LHCN-M2 (cell line): ENCODE measurements at places on chromosomes 4 and X. TPM values are rescaled to one million over a fixed set of nuclear protein-coding genes. Genes with fewer than 3 reads are reported as not detected.

The MAGEC2 gene
- total RNA-seq, result not detected in 2 replicates

DNA sequence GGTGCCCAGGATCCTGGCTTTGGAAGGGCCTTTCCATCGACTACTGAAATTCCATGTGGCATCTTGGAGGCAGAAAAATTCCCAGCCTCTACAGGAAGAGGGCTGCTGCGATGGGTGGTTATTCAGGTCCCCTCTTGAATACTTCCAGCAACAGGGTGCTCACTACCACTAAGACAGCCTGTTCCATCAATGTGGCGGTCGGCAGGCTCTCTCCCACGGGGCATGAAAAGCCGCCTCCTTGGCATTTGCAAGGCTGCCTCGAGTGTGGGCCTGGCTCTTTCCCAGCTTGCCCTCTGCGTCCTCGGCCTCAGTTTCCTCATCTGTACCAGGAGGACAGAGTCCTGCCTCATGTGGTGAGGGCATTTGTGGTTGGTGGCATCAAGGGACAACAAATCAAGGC lies 62.4 kb downstream of the ADRA2C start:
- no peak for DNase-seq

The DDIT4L gene
- 0.40 TPM in 1 of 2 replicates, not detected in the other for total RNA-seq

DNA sequence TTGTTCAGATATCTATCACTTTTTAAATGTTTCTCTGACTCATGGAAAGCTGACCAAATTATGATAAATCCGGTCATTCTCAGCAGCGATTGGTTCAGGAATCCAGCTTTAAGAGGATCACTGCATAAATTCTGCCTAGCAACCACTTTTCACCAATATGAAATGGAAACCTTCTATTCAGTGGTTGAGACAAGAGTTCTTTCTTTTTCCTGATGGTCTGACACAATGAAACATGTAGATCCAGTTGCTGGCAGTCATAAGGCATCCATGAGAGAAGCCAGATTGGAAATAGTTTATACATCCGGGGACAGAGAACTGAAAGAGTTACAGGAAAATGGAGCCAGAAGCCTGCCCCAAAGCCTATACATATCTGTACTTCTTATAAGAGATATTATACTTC lies 27.2 kb downstream of the MAB21L2 start:
- DNase-seq, result peak; percentile 4

The RAB33B gene
- 3.6 and 3.7 TPM in 2 replicates for total RNA-seq

The CD99 gene
- total RNA-seq, result 282 and 322 TPM in 2 replicates

The EXOC1L gene
- not detected in 2 replicates for total RNA-seq

The ACTRT1 gene
- total RNA-seq, result not detected in 2 replicates

GRCh38 chr4:112889199-112889598 lies 160.3 kb upstream of the ANK2 start:
- DNase-seq, result no peak

- peak; percentile 4 for DNase-seq
Measured at GRCh38 chrX:32395878-32396277, 815.5 kb downstream of the DMD start.

- DNase-seq, result no peak
Measured at GRCh38 chr4:87003266-87003665, 68.5 kb downstream of the AFF1 start.

The P2RY8 gene
- total RNA-seq, result under 0.01 TPM in 1 of 2 replicates, not detected in the other

DNA sequence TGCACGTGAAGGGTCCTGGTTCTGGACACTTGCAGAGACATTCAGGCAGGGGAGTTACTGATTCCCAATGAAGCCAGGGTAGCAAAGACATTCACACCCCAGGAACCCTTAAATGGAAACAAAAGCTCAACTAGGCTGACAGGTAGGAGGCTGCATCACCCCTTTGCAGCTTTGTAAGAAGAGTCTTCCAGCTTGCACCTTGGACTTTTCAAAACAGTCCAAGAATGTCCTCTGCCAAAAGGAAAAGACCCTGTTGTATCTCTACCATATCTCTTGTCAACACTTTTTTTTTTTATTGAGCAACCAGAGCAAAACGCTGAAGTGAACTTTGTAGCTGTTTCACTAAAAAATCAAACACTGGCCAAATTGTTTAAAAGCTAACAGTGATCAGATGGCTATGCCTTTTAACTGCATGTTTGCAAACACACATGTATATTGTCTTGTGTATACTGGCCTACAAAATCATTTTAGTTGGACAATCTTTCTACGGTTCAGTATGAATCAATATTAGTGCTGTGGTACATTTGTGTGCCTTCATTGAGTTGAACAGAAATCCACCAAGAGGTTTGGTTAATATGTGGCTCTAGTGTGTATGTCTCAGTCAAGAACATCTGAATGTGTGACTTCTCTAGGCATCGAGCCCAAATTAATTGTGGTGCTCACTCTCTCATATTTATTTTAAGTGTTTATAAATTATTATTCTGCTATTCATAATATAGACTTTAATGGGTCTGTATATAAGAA lies 18.5 kb upstream of the WWC2 start:
- DNase-seq, result no peak

DNA sequence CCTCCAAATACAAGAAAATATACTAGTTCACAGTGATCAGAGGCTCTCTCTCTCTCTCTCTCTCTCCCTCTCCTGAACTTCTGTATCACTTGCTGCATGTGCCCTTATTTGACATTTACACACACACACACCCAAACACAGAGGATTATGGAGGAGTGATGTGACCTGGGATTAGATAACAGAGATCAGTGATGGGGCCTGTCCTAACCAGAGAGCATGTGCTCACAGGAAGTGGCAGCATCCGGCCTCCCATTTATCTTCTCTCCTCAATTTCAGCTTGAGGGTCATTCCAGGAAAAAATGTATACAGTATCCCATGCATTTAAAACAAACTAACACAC lies 143.0 kb downstream of the TSPAN5 start:
- no peak for DNase-seq

DNA sequence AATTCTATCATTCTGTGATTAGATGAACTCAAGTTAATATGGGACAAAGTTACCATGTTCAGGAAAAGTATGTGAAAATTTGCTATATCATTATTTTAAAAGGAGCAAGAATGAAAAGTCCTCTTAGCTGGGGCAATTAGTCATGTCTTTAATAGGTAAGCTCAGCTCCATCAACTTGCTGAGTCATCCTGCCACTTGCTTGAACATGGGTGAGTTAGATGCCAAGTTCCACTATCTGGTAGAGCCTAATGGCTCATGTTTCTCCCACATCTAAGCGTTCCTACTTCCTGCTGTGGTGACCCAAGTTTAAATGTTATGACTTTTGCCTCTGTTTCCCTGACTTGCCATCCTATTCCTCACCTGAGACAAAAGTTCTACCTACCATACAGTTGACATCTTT lies 276.8 kb downstream of the ZNF674 start:
- DNase-seq, result peak; percentile 61

DNA sequence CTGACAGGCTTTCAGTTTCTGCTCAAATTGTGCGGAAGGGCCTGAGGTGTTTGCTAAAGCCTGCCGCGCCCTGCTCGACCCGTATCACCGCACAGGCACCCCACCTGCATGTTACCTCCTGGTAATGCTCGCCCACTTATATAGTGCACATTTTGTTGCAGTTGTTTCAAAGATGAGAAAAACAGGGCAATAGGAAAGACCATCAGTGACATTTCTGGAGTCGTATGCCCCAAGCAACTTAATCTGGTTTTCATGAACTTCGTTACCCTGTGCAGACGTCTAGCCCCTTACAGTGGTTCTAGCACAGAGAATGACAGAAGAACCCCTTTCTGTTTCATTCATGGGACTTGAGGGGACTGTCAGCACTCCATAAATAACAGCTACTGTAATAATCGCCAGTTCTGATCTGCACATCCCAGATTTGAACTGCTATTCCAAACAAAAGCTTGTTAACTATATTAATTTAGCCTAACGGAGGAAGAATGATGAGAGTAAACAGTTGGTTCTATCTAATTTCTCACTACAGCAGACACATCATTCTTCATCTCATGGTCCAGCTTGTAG lies 940 bp upstream of the DCTD start:
- DNase-seq, result no peak

The CXCL8 gene
- 3.2 and 5.9 TPM in 2 replicates for total RNA-seq

GRCh38 chrX:148067285-148067684 lies 86.1 kb downstream of the FMR1NB start:
- no peak for DNase-seq

DNA sequence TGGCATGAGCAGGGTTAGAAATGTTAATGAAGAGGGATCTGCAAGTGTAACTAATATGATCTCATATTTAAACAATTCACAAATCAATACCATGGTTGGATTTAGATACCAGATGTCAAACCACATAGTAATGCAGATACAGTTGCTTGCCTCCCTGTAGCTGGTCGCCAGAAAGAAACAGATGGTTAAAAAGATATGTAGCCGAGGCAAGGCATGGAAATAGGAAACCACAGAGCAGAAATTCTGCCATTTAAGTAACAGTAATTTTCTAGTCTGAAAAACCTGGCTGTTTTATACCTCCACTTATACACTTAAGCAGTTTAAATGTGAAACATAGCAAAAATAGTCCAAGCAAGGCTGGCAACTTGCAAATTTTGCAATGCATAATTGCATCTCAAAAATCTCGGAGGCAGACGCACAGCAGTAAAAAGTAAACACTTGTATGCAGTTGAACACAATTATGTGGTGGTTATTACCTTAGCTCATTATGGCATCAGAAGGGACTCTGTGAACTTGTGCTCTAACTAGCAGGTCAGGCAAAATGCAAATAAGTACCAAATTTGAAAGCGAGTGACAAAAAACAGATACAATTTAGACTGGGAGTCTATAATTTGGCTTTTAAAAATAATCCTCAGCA lies 126.8 kb downstream of the NAA11 start:
- no peak for DNase-seq

The RAB41 gene
- not detected in 2 replicates for total RNA-seq

The GSX2 gene
- total RNA-seq, result not detected in 2 replicates

The KLKB1 gene
- total RNA-seq, result 0.19 TPM in 1 of 2 replicates, not detected in the other

The TRAM1L1 gene
- total RNA-seq, result 6.9 TPM in 2 replicates
